ENCODE measurements at places on chromosomes 7 and 10.

- DNase-seq, result no peak
Observed at GRCh38 chr7:155306673-155307470, 9.2 kb downstream of the INSIG1 start.

DNA sequence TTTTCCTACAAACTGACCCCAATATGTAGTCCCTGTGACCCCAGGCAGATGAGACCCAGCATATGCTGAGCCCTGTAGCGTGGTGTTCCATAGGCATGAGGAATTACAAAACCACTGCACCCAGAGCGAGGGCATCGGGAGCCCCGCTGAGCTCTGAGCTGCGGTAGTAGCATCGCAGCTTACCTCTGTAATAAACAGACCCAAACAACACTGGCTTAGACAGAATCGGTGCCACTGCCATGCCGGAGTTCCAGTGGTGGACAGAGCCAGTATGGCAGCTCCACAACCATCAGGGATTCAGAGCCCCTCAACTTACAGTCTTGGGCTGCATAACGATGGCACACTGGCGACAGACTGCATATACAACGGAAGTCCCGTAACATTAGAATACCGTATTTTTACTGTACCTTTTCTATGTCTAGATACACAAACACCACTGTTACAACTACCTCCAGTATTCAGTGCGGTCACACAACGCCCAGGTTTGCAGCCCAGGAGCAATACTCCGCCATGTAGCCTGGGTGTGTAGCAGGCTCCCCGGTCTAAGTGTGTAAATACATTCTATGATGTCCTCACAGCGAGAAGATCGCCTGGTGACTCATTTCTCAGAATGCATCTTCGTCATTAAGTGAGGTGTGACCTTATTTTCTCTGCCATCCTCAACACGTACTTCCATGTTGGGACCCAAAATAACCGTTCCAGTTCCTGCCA, 68.8 kb downstream of the PROSER2 start:
- DNase-seq, result no peak

DNA sequence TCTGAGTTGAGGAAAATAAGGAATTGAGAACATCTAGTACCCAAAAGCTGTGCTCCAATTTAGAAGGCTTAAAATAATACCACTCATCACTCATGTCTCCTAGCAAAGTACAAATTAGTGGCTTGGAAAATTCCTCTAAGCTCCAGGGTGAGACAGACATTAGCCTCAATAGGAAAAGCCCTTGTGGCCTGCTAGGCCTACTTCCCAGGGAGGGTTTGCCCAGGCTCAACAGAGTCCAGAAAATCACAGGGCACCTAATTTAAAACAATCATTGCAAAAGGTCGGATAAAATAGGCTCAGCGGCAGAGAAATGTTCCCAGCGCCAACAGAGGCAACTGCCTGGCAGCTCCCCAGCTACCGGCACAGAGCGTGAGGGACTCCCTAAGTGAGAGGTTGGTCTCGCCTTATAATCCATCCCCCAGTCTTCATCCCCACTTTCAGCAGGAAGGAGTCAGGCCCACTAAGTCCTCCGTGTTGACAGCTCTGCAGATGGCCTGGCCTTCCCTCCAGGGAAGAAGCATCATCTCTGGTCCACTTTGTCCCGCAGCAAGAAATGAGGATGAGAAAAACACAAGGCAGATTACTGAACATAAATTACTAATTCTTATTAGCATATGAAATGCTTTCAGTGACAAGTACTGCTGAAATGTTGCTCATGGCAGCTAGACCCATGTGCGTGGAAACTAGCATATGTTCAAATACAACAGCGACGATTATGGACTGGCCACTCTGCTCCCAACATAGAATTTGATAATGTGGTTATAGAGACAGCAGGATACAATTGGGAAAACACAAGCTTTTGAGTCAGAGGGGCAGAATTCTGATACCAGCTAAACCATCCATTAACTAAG, 1177.7 kb upstream of the AUTS2 start:
- no peak for DNase-seq

- no peak for DNase-seq
Observed at GRCh38 chr10:18713077-18713476, 53.8 kb downstream of the ARL5B start.

- no peak for DNase-seq
Observed at GRCh38 chr7:151003572-151003971, 12.8 kb downstream of the NOS3 start.

DNA sequence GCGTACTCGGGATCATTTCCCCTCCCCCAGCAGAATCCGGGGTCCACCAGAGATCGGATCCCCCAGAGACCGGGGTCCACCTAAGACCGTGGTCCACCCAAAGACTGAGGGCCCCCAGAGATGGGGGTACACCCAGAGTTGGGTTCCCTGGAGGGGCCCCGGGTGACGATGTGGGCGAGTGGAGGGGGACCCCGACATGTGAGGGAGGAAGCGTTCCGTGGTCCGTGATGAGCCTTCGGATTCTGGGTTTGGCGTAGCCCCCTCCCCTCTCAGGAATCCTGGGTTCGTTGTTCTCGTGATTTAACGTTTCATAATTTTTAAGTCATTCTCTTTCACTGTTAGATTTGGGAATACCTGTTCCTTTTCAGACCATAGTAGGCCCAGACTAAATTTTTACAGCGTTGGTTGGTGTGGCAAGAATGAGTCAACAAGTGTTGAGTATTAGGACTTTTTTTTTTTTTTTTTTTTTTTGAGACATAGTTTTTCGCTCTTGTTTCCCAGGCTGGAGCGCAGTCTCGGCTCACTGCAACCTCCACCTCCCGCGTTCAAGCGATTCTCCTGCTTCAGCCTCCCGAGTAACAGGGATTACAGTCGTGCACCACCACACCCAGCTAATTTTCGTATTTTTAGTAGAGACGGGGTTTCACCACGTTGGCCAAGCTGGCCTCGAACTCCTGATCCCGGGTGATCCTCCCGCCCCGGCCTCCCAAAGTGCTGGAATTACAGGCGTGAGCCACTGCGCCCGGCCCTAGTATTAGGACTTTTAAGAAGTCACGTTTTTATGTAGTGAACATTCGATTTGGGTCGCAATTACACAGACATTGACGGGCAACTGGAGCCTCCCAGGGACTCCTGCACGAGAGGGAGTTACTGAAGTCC, 672 bp downstream of the GTPBP4 start:
- peak; percentile 4 for DNase-seq

DNA sequence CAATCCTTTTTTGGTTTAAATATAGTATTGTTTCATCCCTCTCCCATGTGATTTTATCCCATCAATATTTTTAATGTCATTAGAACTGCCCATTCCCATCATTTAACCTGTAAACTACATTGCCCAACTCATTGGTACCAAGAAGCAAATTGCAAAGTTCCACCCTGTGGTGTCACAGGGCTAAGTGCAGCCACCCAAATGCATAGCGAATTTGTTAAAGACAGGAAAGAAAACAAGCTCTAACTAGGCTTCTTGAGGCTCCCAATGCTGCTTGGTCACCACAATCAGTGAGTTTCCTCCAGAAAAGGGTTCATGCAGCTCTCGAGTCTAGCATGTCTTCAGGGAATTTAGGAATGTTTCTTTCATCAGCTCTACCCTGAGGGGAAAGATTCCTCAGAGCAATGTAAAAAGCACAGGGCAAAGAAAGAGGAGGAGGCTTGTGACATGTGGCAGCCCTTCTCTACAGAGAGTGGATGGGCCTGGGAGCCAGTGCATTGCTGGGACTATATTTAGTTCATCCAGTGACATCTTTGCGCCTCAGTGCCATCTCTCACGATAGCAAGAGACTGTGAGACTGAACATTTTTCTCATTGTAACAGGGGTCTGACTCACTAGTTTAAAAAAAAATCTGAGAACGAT, 58.1 kb downstream of the CAV1 start:
- no peak for DNase-seq

DNA sequence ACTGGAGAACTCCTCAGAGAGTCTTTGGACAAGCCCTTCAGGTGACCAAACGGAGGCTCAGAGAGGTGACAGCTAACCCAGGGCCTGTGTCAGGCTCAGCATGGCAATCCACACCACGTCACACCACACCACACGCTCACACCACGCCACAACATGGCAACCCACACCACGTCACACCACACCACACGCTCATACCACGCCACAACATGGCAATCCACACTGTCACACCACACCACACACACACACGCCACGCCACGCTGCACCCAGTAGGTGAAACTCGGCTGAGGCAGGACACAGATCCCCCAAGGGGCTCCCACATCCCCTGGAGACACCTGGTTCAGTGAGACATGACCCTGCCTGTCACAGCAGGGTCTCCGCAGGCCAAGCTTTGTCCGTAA, 107.3 kb downstream of the PDGFA start:
- DNase-seq, result no peak

DNA sequence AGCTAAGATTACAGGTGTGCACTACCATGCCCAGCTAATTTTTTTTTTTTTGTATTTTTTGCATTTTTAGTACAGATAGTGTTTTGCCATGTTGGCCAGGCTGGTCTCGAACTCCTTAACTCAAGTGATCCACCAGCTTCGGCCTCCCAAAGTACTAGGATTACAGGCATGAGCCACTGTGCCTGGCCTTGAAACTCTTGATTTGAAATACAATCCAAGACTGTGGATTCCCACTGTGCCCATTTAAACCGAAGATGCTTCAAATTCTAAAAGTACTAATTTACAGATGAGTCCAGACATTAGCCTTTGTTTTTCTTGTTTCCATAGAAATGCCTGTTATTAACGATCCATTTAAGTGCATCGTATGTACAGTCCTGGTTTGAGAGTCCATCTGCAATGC, 130.9 kb downstream of the CACNA2D1 start:
- DNase-seq, result no peak

DNA sequence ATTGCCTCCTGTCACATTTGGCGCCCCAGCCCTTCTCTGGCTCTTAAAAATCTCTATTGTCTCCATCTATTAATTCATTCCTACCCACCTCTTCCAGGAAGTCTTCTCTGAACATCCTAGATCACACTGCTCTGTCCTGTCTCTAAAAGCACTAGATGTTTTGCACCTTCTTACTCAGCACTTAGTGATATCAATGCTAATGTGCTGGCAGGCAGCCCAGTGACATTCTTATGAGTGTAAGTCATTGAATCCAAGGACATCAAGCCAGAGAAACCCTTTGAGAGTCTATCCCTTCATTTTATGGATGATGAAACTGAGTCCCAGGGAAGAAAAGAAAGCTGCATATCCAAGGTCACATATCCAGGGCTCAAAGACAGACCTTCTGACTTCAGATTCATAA, 48.3 kb upstream of the PAX2 start:
- no peak for DNase-seq

GRCh38 chr7:32218741-32219288, 148.6 kb upstream of the PDE1C start:
- DNase-seq, result no peak

DNA sequence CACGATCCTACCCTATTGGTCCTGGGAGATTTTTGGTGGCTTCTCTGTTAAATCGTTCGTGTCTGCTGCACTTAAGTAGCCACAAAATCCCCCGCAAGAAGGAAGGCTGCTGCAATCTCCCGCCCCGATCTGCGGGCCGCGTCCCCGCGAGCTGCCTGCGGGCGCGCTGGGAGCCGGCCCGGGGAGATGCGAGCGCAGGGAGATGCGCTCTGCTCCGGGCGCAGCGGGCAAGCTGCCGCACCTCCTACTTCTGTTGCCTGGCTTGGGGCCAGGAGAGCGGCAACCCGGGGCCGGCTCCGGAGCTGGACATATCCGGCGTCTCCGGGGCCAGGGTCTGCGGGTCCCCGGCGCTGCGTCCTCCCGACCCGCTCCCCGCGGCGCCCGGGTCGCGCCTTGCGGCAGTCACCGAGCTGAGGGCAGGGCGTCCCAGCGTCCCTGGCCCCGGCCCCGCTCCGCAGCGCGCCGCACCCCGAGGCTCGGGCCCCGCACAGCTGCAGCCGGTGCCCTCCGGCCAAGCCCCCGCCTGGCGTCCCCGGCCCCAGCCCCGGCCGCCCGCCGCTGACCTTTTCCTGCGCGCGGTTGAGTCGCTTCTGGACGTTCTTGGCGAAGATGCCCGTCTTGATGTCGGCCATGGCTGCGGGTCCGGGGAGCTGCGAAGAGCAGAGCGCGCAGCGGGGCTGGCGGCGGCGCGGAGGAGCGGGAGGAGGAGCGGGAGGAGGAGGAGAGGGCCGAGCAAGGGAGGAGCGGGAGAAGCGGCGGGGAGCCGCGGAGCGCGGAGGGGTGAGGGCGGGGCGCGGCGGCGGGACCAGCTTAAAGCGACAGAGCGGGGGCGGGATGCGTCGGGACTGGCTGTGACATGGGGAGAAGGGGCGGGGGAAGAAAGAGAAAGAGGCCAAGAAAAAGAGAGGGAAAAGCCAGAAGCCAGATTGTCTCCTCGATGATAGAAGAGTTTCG, at the start of gene AMPH:
TSS of gene AMPH (minus strand) at position 654 of the 954 bp plus-strand sequence. CDS start at position 632, 22 bp downstream.
- no peak for DNase-seq

DNA sequence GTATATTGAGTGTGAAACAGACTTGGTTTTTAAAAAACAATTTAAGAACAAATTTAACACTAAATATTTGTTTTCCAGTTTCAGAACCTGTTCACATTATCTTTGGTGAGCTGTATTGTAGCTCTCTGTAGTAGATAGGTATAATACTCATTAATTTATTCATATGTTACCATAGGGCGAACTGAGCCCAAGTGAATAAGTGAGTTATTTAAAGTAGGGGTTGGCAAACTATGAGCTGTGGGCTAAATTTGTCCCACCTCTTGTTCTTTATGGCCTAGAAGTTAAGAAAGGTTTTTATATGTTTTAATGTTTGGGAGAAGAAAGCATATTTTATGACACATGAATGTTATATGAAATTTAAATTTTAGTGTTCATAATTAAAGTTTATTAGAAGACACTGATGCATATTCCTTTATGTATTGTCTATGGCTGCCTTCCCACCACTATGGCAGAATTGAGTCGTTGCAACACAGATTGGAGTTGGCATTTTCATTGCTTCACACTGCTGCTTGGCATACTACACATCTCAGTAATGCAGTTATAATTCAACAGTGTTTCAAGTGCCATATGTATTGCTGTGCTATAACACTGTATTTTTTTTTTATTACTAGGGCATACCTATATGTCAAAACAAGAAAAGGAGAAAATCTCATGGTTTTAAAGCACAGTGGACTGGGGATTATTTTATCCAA, 146.5 kb downstream of the ADK start:
- DNase-seq, result no peak

DNA sequence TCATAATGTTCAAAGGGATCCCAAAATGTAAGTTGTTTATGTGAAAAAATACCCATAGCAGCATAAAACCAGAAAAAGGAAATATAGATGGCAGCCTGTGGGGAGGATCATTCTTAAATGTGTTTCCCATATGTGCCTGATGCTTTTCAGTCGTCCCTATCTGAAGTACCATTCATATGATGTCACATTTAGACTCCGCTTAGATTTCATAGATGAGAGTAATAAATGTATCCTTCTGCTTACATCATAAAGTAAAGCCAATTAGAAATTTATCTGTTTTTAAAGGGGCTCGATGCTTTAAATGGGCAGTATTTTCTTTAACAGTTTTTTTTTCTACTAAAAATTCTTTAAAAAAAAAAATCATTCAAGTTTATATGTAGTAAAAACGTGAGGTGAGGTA, 136.1 kb downstream of the KAT6B start:
- DNase-seq, result no peak

- DNase-seq, result no peak
Observed at GRCh38 chr7:95687759-95688343, 84.5 kb upstream of the DYNC1I1 start.

GRCh38 chr7:92057375-92057774, 76.9 kb downstream of the CYP51A1 start:
- no peak for DNase-seq

GRCh38 chr10:124717911-124718741, 26.1 kb downstream of the FAM53B start:
- peak; percentile 52 for DNase-seq

GRCh38 chr10:10367264-10367663, 650.4 kb upstream of the CELF2 start:
- DNase-seq, result no peak

GRCh38 chr7:28292834-28293526, 112.4 kb upstream of the JAZF1 start:
- DNase-seq, result no peak
